ENCODE measurements at places on chromosomes 1 and 21.

GRCh38 chr1:14742181-14742980 lies 143.9 kb downstream of the KAZN start:
- DNase-seq: no peak

GRCh38 chr1:228977307-228977706 lies 242.0 kb downstream of the RHOU start:
- DNase-seq: no peak

DNA sequence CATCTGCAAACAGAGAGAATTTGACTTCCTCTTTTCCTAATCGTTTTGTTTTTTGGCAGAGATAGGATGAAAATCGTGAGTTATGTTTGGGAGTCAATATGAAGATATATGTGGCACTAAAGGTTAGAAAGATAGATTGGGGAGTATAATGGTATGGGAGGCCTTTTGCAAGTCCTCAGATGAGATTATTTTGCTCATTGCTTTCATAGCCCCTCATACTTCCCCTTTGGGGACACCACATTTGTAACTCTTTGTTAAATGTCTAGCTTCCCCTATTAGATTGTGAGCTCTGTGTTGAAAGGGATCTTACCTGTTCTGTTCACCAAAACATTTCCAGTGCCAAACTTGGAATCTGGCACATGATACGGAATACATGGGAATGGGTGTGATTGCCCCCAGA lies 30.2 kb downstream of the RAVER2 start:
- no peak for DNase-seq

- no peak for DNase-seq
These were observed 1396.1 kb upstream of the ADGRL4 start for GRCh38 chr1:80402625-80403024.

GRCh38 chr1:239662950-239663349 lies 276.6 kb downstream of the CHRM3 start:
- no peak for DNase-seq

DNA sequence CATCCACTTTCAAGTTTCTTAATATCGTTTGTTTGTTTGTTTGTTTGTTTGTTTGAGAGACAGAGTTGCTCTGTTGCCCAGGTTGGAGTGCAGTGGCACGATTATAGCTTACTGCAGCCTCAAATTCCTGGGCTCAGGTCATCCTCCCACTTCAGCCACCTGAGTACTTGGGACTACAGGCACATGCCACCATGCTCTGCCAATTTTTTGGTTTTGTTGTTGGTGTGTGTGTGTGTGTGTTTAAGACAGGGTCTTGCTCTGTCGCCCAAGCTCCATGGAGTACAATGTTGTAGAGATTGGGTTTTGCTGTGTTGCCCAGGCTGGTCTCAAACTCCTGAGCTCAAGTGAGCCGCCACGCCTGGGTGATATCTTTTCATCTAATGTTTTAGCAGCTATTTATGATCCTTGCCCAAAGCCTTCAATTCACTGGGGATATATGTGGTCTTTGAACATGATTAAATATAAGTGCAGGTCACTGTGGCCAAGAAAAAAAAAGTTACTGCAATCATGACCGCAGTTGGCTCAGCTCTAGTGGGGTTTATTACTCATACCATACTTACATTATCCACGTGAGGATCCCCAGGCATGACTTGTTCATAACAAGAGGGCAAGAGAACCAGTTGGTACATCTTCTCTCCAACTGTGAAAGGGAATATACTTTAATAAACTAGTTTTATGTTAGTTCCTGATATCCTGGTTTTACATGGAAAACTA lies 8.0 kb downstream of the RRP1B start:
- no peak for DNase-seq

GRCh38 chr21:28752131-28752530 lies 240.5 kb downstream of the LTN1 start:
- DNase-seq: no peak

GRCh38 chr1:151944126-151944856 lies 35.0 kb upstream of the THEM4 start:
- DNase-seq: no peak
